Stimulated activated CD4-positive, alpha-beta T cell treated with anti-CD3 and anti-CD28 coated beads, Interleukin-4, amount 100 ng/mL, for 1 hour (primary cell): ENCODE measurements at places on chromosomes 7 and 10.

DNA sequence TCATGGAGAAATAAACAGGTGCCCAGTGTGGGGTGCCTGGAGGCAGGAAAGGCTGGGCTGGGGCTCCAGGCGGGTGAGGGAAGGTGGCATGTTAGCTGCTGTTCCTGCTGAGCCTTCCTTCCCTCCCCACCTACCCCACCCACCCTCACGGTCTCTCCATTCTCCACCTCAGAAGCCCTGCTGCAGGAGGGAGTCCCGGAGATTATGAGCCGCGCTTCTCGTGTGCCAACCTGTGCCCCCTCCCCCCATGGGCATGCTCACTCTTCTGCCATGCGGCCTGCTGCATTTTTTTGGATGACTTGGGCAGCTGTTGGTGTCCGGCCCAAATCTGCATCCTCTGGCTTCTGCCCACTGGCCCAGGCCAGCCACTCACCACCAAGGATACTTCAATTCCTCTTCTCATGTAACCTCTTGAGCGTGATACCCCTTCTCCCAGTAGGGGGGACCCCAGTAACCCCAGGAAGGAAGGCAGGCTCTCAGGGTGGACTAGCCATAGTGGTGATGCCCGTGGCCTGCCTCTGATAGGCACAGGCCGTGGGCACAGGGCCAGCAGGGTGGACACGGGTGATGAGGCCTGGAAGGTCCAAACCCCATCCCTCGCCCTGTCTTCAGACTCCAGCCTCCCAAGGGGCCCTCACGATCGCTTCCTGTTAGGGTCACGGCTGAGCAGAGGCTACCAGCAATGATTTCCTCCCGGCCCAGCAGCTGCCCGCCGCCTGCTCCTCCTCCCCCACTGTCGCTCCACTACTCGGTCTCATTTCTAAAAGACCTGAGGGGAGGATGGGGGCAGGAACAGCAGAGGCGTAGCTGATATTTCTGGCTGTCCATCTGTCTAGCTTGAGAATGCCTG, 27.8 kb downstream of the UNC5B start:
- no peak for DNase-seq

- no peak for DNase-seq
Measured at GRCh38 chr7:54701982-54702381, 57.0 kb downstream of the SEC61G start.

DNA sequence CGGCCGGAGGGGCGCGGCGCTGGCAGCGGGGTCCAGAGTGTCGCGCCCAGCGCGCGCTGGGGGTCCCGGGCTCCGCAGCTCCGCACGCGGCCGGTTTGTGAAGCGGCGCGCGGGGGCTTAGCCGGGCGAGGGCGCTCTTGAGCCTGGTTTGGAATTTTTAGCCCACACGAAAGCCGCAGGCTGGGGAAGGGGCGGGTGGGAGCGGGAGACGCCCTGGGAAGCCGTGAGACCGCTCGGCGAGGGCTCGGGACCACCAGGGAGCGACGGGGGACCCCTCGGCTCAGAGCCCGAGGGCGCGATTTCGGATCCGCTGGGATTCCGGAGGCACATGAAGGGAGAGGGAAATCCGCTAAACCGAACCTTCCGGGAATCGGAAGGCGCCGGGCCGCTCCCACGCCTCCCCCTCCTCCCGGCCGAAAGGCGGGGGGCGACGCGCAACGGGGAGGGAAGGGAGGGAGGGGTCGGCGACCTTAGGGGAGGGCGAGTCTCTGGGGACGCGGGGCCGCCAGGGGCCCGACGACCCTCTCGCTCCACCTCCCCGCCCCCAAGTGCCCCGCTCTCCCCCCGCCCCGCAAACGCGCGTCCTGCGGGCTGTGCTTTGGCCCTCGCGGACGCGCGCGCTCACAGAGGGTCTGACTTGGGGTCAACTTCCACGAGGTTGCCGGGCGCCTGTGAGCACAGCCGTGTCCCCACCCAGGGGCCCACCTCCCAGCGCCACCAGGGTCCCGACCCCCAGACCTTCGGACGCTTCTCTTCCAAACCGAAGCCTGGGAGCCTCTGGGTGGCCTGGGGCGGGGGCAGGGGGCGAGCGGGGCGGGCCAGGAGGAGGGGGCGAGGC, 5.1 kb upstream of the ELFN1 start:
- DNase-seq: peak; percentile 67

GRCh38 chr10:86085686-86086085, 280.9 kb downstream of the GRID1 start:
- DNase-seq: no peak

GRCh38 chr7:64997927-64998391, 7.1 kb upstream of the ZNF117 start:
- DNase-seq: no peak

- peak; percentile 18 for DNase-seq
Measured at GRCh38 chr10:29392376-29393021, 103.6 kb downstream of the LYZL1 start.

DNA sequence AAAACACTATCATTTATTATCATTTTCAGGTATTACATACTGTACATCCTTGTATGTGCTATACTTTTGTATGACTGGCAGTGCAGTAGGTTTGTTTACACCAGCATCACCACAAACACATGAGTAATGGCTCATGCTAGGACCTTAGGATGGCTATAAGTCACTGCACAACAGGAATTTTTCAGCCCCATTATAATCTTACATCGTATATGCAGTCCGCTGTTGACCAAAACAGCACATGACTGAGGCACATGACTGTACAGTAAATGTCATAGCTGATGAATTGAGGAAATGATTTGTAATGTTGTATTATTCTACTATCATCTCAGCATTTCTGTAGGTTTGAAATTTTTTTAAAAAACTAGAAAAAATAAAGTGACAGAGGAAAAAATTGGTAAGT, 38.6 kb downstream of the BPGM start:
- no peak for DNase-seq

- no peak for DNase-seq
Measured at GRCh38 chr10:109892931-109893330, 30.4 kb downstream of the XPNPEP1 start.

DNA sequence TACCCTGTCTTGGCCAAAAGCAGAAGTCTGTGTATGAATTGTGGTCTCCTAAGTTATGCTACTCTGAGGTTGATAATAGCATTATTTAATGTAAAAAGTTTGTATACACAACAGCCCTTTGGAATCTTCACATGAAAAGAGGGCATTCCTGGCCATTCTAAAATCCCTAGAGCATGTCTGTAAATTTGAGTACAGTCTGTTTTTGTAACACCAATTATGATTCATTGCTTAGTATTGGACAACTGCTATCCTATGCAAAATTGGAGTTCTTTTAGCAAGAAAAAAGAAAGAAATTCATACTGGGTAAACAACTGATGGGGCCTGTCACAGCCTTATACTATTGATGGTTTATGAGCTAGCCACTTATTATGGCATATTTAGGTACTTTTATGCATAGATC, 10.2 kb downstream of the CUTC start:
- DNase-seq: no peak

DNA sequence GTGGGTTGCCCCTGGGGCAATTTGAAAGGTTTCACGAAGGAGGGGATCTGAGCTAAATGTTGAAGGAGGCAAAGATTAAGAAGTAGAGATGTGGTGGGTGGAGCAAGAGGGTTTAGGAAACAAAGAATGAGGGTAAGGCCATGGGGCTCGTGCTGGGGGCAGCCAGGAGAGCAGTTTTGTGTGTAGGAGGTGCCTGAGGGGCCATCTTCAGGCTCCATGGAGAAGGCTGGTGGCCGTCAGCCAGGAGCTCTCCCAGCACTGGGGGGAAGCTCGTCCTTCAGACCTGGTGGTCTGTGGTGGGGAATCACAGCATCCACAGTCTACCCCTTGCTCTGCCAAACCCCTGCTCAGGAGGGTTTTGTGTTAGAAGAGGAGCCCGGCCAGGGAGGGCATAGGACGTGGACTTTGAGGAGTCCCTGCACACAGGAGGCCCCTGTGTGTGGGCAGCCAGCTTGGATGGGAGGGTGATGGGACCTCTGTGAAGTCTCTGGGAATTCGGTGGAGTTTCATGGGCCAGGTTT, 11.8 kb upstream of the CXCL12 start:
- no peak for DNase-seq

DNA sequence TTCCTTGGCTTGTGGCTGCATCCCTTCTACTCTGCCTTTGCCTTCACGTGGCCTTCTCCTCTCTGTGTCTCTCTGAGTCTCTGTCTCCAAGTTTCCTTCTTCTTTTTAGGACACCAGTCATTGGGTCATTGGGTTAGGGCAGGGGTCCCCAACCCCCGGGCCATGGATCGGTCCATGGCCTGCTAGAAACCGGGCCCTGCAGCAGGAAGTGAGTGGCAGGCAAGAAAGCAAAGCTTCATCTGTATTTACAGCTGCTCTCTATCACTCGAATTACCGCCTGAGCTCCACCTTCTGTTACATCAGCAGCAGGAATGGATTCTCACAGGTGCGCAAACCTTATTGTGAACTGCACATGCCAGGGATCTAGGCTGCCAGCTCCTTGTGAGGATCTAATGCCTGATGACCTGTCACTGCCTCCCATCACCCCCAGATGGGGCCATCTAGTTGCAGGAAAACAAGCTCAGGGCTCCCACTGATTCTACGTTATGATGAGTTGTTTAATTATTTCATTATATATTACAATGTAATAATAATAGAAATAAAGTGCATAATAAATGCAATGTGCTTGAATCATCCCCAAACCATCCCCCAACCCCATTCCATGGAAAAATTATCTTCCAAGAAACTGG, 47.9 kb upstream of the DOCK1 start:
- no peak for DNase-seq

- no peak for DNase-seq
Measured at GRCh38 chr7:1812509-1813393, 142.7 kb downstream of the ELFN1 start.

DNA sequence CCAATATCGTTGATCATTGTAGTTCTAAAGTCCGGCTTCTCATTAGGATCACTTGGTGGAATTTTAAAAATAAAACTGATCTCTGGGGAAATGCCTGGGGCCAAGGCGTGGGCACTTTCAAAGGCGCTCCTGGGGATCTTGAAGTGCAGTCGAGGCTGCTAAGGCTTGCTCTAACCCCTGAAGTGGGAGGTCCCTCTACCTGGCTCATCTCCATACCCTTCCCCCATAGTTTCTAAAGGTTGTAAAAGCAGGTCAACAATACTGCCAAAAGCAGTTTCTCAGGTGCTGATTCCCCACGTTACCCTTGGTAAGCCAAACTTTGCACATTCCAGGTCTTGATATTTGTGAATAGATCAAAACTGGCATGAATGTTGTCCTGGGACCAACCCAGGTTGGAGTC, 79.0 kb upstream of the SP8 start:
- no peak for DNase-seq

DNA sequence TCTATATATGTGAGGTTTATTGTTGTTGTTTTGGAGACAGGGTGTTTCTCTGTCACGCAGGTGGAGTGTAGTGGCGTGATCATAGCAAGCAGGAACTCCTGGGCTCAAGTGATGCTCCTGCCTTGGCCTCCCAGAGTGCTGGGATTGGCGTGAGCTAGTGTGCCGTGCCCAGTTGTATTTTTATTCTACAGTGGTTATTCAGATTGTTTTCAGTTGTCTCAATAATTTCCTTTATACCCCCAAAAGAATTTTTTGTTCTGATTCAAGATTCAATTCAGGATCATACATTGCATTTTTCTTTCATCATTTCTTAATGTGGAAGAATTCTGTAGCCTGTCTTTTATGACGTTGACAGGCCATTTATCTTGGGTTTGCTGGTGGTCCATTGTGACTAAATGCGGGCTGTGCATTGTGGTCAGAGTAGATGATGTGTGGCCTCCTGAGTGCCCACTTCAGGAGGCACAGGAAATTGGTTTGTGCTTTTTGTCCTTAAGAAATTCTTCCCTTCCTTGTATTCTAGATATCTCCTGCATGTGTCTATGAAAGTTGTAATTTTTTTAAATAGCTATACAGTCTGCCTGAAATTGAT, 22.9 kb downstream of the RBM33 start:
- DNase-seq: no peak

DNA sequence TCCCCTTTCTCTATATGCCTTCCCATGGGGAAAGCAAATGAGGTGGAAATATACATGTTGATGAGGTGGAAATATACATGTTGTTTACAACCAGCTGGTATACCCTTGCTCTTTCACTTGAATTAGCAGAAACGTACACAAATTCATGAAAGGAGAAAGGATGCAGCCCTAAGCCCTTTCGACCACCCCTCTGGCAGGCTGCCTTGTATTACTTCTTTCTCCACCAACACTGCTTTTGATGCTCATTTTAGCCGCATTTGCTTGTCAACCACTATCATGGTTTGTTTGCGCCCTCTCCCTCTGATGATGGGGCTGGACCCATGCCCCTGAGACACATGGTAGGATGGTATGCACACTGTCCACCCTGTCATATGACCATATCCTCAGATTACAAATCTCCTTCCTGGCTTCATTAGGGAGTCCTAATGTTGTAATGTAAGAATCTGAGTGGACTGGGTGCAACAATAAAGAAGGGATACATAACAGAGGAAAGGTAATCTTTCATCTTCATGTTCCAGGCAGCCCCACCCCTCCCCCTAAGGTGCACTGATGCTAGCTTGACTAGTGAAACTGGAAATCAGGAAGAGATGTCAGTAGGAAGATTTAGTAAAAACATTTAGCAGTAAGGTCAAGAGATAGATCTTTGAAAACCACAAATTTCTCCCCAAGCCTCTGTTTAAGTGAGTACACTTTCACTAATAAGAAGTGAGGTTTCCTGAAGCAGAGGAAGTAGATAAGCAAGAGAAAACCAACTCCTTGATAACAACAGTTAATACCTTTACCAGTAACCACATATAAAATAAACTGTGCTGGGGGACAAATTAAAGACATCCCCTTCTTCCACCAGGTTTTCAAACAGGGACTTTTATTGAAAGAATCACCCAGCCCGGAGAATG, 536.8 kb upstream of the NRP1 start:
- no peak for DNase-seq

DNA sequence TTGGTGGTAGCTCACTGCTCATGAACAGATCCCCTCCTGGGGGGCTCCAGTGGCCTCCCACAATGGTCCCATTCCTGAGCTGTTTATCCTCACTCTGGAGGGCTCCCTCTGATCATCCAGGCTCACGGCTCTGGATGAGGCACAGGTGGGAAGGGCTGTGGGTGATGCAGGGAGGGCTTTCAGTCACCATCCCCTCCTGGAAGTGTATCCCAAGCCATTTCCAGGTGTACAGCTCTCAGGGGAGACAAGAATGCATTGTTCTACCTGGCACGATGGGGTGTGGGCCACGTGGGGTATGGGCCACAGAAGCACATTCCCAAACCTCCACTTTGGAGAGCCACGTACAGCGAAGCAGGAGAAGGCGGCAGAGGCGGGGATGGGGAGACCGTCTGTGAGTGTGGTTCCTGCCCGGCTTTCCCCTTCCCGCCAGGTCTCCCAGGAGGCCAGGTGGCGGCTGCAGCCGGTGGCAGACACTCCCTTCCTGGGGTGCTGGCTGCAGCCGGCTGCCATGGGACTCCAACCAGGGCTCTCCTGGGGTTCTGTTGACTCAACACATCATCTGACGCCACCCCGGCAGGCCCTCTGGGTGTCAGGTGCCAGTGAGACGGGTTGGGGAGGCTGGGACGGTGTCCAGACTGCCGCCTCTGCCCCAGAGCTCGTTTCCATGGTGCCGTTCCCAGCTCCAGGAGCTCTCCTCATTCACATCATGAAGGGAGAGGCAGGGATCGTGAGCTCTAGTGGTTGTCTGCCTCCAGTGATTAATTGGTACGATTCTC, 169.7 kb upstream of the RHEB start:
- DNase-seq: no peak
